ENCODE measurements at places on chromosomes 3 and 15.

GRCh38 chr3:170159459-170159858, 22.1 kb downstream of the PHC3 start:
- DNase-seq = no peak

- DNase-seq = no peak
Measured at GRCh38 chr15:28996953-28997352, 111.2 kb downstream of the APBA2 start.

GRCh38 chr3:52313188-52313773, 2.8 kb upstream of the DNAH1 start:
- no peak for DNase-seq

GRCh38 chr3:159785273-159785708, 203.3 kb upstream of the IL12A start:
- DNase-seq = no peak

DNA sequence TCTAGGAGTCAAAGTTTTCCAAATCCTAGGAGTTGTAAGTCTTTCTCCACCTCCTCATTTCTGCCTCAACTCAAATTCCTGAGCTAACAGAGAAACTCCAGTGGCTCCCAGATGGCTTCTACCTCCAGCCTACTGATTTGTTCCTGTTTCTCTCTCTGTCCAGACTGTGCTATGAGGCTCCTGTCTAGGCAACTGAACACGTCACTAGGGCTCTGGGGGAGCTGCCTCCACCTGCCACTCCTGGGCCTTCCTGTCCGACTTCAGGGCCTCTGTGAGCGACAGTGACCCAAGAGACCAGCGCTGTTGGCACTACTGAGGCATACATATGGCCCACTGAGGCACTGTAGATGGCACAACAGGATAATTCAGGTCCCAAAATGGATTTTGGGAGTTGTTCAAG, 71.4 kb downstream of the EXOG start:
- no peak for DNase-seq

DNA sequence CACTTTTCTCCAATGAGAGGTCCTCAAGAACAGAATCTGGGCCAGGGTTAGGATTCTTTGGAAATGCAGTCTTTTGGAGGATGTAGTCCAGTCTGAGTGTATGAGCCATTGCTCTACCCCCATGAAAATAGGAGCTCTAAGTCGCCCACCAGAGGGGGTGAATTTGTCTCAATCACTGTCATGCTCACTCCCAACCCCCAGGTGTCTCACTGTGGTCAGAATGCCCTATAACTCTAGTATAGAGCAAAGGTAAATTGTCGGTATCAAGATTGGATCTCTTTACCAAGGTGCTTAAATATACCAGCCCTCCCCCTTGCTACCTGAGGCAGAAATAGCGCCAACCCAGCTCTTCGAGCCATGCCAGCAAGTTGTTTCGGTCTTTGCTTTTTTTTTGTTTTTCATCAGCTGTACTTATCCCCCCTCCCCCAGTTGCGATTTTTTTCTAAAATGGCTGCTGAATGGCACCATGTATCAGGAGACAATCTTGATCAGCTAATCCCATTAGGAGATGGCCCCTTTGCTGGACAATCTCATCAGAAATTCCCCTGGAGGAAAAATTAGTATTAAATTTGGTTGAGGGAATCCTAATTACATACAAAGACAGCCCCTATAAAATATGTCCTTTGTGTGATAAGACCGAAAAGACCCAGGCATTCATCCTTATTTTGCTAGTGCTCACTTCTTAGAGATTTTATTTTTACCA, 130.7 kb downstream of the EBLN2 start:
- DNase-seq = no peak

- no peak for DNase-seq
Measured at GRCh38 chr3:101256511-101256910, 63.9 kb downstream of the IMPG2 start.

- no peak for DNase-seq
Measured at GRCh38 chr3:196193133-196193735, 18.0 kb downstream of the ZDHHC19 start.

DNA sequence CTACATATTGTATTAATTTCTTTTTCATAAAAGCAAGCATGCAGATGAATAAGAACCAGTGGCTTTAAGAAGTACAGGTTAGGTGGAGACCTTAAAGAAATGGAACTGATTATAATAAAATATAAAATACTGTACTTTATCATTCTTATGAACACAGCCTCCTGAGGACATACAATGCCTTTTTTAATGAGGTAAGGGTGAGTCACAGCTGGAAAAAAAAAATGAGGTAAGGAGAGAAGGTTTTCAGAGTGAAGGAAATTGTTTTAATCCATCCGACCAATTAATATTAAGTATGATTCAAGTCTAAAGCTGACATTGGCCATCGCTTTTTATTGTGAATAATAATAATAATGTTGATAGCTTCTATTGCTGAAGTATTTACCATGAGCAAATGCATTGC, 170.3 kb upstream of the SOX2 start:
- DNase-seq = no peak

DNA sequence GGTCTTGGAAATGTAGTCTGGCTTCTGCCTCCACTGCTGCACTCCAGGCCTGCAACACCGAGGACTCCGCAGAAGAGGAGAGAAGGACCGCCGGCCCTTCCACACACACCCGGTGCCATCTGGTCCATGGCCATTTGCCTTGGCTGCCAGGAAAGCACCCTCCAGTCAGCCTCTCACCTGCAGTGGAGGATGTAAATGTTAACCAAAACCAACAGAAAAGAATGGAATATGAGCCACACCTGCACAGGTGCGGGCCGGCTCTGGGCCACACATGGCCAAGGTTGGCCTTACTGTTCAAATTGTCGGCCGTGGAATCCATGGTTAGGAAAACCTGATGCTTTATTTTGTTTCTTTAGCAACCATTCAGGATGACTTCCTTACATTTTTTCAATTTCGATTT, 178.3 kb upstream of the C2CD4B start:
- no peak for DNase-seq

- DNase-seq = no peak
Measured at GRCh38 chr15:35118960-35119359, 33.9 kb upstream of the NANOGP8 start.

- DNase-seq = no peak
Measured at GRCh38 chr3:185037801-185038200, 115.1 kb downstream of the C3orf70 start.

DNA sequence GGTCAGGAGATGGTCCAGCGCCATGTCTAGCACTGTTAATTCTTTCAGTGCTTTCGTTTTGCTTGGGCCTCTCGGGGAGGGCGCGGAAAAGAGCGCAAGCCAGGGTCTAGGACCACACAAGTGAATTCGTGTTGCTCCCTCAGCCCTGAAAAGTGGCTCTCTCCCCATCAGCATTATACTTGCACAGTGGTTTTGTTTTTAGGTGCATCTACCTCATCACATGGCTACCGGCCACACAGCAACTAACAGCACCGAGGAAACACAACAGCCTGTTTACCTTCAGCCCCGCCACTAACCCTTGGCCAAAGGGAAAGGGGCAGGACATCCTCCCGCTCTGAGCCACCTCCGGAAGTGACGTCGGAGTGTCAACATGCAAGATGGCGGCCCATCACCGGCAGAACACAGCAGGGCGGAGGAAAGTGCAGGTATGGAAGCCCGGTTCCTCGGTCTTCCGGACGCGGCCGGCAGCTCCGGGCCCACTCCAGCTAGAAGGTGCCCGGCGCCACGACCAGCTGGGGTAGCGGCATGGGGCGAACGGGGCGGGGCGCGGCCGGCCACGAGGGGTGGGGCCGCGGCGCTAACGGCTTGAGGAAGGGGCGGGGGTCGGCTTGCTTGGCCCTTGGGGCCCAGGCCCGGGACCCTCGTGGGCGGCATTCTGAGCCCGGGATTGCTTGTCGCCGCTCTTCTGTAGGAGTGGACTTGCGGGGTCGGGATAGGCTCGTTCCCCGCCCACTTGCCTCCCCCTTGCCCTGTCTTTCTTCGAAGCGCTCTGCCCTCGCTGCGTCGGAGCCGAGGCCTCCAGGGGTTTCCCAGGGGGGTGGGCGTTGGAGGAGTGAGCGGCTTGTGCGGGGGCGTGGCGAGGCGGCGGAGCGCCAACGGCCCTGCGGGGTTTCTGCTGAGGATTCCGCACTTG, at the start of the genes SCN11A and WDR48:
SCN11A (minus strand) TSS at position 296 of the 913 bp plus-strand sequence. CDS start 101,582 bp downstream, outside the sequence.
WDR48 (plus strand) TSS at position 368 of the 913 bp plus-strand sequence; CDS start at position 378, 10 bp downstream.
- peak; percentile 75 for DNase-seq

GRCh38 chr3:107894998-107895397, 195.8 kb downstream of the CD47 start:
- no peak for DNase-seq

DNA sequence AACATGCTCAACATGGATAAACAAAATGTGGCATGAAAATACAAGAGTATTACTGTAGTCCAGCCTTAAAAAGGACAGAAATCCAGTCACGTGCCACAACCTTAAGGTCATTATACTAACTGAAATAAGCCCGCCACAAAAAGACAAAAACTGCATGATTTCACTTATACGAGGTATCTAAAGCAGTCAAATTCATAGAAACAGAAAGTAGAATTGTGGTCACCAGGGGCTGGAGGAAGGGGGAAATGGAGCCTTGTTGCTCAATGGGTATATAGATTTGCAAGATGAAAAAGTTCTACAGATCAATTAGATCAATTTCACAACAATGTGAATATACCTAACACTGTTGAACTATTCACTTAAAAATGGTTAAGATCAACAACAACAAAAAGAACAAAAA, 7.4 kb downstream of the GLB1 start:
- no peak for DNase-seq

DNA sequence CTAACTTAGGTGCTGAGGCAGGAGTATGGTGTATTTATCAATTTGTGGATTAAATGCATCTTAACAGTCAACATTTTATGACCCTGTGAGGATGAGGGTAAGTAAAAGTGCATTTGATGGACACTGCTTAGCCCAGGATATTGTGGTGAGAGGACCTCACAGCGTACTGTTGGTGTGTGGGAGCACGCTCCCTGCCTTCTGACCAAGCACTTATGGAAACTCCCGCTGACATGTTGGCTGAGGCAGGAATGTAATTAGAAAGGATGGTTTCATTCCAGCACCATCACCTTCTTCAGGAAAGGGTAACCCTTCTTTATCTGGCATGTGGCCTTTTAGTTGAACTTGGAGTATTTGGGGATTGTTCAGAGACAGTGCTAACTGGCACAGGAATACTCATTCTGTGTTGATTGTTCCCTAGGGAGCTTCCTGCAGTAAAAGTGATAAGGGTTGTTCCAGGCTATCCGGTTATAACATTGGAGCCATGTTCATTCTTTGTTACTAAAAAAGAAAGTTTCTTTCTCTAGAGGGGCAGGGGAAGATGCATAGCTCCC, 11.7 kb upstream of the FSTL1 start:
- no peak for DNase-seq

GRCh38 chr3:59565125-59565524, 515.3 kb upstream of the CFAP20DC start:
- DNase-seq = no peak

- no peak for DNase-seq
Measured at GRCh38 chr3:161393803-161394202, 22.5 kb upstream of the SPTSSB start.

DNA sequence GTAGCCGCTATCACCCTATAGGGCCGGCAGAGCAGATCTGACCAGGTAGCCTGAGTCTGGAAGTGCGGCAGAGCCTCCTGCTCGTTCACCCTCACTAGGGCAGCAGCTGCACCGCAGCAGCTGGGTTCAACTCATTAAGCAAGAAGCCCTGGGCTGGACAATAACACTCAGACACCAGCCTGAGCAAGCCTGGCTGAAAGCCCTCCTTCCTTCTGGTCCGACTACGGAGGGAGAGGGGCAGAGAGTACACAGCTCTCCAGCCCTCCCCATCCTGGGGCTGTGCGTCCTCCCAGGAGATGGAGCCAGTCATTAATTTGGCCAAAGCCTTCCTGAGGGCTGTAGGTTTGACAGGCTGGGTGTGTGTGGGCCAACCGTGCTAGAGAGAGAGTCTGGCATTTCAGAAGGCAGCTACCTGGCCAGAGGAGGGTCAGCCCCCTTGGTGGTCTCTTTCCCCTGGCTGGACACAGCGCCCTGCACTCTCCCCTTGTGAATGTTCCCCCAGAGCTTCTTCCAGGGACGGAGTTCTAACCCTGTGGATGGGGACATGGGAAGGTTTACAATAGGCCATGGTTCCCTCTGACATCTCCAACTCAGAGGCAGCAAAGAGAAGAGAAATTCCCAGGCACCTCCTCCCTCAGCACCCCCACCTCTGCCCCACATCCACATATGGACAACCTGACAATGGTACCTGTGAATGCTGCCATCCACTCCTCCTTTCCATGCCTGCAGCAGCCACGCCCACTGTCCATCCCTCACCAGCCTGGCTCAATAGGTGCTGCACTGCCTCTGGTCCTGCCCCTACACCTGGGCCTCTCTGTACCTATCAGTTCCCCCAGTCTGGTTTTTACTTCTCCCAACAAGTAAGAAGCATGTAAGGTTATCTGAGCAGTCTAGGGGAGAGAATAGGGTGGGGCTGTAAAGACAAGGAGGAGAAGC, 6.5 kb downstream of the CHRNB4 start:
- DNase-seq = no peak

DNA sequence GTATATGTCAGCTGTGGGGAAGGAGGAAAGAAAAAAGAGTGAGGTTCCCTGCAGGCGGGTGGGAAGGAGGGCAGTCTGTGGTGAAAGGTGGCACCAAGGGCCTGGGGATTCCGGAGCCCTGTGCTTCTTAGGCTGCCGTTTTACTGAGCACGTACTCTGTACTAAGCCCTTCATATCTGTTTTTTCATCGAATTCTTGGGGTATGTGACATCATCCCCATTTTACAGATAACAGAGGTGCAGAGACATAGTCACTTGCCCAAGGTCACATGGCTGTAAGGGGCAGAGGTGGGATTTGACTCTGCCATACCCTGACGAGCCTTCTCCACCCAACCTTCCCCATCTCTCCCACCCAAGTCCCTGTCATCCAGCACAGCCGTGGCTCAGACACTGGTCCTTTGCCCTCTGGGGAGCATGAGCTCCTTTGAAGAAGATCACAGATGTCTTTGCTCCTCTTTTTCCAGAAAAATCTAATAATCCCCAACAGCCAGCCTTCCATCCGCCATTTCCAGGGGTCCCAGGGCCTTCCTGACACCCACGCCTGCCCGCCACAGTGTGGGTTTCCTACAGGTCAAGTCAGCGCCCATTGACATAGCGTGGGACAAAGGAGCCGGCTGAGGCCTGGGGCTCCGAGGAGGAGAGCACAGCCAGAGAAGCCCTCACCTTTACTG, 24.2 kb downstream of the CYP11A1 start:
- DNase-seq = no peak

GRCh38 chr3:179179979-179180759, 32.0 kb downstream of the PIK3CA start:
- no peak for DNase-seq

- DNase-seq = no peak
Measured at GRCh38 chr3:69420781-69421520, 35.1 kb upstream of the FRMD4B start.

DNA sequence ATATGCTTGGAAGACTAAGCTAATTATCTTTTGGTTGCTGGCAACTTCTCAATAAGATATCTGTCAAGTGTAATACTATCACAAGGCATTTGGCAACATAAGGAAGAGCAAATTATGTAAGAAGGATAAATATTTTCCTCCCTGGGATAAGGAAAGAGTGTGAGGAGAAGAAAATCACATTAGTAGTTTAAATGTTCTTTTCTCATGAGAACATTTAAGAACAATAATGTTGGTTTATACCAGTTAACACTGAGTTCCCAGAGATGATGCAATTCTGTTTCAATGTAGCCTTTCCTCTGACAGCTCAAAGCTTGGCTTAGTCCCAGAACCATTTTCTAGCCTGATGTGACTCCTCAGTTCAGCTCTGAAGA, 66.1 kb upstream of the NPHP3 start:
- no peak for DNase-seq

GRCh38 chr3:15800327-15800726, 2.5 kb upstream of the ANKRD28 start:
- no peak for DNase-seq
